ENCODE measurements at places on chromosomes 2 and 18.

- DNase-seq: no peak
Measured at GRCh38 chr18:57697426-57697825, 75.8 kb upstream of the NARS1 start.

DNA sequence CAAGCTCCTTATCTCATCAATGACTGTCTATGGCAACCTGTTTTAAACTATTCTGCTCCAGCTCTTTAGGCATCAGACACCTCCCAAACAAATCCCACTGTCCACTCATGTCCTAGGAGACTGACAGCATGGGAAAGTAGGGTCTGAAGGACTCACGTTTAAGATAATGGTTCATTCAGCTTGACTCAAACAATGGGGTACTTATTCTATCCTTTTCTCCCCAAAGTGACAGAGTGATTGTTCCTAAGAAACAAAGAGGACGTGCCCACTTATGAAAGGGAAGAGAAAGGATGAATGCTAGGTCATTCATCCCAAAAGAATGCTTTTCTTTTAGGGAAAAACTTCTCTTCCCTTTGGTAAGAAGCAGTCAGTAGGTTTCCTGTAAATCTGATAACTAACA lies 41.9 kb downstream of the ALK start:
- no peak for DNase-seq

- no peak for DNase-seq
Measured at GRCh38 chr2:218219934-218220333, 2.9 kb downstream of the ARPC2 start.

DNA sequence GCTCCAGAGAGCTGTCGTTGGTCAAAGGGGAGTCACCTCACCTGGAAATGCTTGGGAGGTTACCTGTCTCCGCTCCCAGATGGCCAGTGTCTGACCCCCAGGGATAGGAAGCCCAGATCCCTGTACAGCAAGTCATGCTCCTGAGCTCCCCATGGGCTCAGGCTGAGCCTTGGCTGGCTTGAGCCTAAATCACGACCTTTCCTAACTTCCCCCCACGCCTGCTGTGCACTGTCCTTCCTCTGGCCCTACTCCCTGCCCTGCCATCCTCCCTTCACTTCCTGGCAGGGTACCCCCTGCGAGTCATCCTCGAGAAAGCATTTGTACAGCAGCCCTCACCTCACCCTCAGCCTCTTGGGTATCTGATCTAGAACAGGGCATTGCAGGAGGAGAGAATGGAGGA lies 9.2 kb upstream of the HDAC4 start:
- DNase-seq: no peak

DNA sequence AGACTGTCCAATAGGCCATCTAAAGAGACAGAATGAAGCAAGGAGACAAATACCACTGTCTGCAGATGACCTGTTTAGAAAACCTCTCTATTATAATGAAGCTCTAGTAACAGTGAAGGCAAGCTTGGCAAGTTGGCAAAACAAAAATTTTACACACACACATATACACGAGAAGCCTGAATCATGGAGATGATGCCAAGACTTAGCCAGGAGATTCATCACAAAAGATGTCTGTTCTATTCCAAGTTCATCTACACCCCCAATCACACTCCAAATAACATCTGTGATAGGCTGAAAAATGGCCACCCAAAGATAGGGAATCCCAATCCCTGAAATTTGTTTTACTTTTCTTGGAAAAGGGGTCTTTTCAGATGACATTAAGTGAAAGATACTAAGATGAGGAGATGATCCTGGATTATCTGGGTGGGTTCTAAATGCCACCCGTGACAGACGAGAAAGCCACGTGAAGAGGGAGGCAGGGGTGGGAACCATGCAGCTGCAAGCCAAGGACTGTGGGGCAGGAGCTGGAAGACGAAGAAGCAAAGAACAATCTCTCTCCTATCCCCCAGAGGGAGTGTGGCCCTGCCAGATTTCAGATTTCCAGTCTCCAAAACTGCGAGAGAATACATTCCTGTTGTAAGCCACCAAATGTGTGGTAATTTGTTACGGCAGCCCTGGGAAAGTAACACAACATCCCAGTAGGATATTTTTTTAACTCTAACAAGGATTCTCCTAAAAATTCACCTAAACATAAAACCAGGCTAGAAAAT lies 20.0 kb downstream of the HDLBP start:
- DNase-seq: no peak

- DNase-seq: no peak
Measured at GRCh38 chr2:24350826-24351626, 9.3 kb downstream of the ITSN2 start.

GRCh38 chr2:10039658-10040410 lies 3.5 kb upstream of the KLF11 start:
- DNase-seq: no peak

GRCh38 chr2:105362862-105363591 lies 25.7 kb downstream of the C2orf49 start:
- no peak for DNase-seq

DNA sequence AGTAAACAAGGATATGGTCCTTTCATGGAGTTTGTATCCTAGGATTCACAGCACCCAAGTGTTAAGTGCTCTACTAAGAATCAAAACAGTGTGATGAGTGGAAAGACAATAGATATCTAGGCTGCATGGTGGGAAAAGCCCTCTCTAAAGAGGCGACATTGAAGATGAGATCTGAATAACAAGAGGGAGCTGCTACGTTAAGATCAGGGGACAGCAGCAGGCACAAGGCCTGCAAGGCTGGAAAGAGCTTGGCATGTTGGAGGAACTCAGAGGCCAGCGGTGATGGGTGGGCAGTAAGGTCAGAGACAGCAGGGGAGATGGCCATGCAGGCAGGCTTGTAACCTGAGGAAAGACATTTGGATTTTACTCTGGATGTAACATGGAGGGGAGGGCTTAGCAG lies 177.5 kb downstream of the GFPT1 start:
- DNase-seq: no peak

GRCh38 chr2:126449677-126450076 lies 206.3 kb upstream of the GYPC start:
- DNase-seq: no peak

DNA sequence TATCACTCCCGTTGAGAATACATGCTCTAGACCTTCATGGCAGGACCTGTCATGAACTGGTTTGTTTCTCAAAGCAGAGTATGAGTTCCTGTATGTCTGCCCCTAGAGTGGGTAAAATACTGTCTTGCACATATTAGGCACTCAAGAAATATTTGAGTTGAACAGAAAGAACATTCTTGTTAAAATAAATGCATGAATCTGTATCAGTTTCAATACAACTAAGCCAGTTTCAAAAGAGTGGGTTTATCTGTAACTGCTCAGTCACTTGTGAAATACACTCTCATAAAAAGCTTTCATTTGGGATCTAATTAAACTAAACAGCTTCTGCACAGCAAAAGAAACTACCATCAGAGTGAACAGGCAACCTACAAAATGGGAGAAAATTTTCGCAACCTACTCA lies 69.2 kb downstream of the RFTN2 start:
- no peak for DNase-seq

DNA sequence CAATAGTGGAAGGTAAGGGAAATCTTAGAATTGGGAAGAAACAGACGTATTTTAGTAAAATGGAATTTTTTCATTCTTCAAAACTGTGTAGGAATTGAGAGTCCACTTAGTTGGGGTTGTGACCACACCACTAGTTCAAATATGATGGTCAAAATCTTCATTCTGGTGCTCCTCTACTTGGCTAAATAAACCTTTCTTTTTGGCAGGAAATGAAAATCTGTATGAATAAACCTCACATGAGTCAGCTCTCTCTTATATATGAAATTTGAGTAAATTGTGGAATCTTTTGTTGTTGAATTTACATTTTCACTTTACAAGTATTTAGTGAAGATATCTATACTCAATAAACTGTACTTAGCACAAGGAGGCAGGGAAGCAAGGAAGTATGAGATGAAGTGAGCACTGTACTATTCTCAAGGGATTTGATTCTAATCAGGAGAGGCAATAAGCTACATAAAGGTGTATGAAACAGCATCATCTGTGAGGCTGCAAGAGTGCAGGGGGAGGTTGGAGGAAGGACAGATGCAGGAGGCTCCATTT lies 20.5 kb downstream of the IL18R1 start:
- no peak for DNase-seq

DNA sequence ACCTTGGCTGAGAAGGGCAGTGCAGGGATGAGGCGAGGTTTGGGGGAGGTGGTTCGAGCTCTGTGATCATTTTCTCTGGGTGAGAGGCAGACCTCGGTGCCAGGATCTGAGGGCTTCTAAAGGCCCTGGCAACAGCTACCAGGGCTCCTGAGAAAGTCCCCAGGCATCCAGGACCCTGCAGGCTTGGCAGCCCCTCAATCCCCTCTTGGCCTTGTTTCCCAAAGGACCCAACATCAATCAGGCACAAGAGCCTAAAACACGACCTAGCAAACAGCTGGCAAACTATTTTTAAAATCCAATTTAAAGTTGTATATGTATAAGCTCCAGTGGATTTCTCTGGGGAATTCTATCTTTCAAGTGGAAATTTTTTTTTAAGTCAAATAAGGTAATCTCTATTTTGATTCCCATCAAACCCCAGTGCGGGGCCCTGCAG lies 15.0 kb upstream of the MAT2A start:
- no peak for DNase-seq

DNA sequence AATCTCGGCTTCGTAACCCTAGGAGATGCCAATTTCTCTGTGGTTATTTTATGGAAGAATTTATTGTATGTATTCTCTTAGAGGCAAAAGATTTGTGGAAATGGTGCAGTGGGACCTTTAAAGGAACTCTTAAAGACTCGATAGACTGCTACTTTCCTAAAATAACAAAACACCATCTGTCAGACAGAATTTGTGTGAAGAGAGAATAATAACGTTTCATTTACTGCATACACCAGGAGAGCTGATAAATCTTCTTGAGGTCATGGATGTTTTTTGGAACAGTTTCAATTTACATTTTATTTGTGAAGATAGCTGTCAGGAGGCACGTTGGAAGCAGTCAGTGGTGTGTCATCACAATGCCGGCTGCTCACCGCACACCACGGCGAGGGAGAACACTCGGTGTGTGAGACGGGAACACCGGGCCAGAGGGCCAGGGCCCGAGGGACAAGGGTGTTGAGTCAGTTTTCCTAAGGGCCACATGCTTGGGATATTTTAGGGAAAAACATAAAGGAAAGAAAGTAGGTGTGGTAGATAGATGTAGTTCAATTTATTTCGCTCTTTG lies 1681.0 kb upstream of the DDX18 start:
- DNase-seq: no peak

GRCh38 chr2:181146171-181146570 lies 165.8 kb downstream of the UBE2E3 start:
- DNase-seq: no peak

- DNase-seq: no peak
Measured at GRCh38 chr2:118974103-118974993, 32.4 kb downstream of the MARCO start.

DNA sequence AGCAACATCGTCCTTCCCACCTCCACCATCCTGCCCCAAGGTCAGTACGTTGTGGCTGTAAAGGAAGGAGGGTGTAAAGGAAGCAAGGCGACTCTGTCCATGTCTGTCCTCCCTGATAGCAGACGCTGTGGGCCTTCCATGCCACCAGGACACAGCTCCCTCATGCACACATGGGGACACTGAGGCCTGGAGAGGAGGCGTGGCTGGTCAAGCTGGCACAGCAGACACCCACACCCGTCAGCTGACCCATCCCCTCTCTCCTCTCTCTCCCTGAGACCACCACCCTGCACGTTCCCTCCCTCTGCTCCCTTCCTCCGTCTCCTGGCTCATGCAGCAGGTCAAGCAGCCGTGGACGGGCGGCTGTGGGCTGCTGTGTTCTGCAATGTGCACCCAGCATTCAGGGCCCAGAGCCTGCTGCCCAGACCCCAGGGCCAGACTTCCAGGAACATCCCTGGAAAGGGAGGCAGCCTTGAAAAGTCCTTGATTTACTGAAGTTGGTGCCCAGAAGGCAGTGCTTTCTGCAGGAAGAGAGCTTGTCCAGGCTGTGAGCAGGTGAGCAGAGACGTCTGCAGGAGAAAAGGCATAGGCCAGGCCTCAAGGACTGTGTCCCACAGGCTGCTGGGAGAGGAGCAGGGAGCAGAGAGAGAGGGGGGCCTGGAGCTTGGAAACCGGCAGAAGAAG lies 133.6 kb downstream of the DDX1 start:
- no peak for DNase-seq

DNA sequence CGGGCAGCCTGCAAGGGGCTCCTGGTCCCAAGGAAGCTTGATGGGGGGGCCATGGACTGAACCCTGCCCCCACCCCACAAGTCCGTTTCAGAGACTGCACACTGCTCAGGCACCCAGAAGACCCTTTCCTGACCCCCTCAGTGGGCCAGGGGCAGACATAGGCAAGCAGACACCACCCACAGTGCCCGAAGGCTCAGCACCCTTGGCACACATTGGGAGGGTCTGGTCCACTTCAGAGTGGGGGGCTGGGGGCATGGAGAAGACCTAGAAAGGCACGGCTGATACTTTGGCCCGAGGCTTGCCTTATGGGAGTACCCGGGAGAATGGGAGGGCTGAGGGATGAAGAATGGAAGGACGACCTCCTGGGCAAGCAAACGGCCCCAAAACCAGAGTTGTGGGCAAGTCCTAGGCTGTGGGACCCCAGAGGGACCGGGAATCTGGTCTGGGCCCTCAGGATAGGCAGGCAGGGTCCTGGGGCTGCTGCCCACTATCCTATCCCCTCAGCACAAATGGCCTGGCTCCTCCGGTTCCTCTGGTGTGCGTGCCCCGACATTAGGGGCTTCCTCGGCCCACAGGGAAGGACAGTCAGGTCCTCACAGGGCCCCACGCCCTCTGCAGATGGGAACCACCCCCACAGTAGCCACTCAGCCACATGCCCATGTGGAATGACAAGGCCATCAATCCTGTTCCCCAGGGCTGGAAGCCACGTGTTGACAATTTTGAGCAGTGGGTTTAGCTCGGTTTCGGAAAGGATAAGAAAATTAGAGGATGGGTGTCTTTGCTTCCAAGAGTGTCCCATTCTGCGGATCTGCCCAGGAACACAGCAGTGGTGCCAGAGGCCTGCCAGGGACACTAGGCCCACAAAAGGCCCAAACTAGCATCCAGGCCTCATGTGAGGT lies 15.0 kb upstream of the GPC1 start:
- DNase-seq: no peak

DNA sequence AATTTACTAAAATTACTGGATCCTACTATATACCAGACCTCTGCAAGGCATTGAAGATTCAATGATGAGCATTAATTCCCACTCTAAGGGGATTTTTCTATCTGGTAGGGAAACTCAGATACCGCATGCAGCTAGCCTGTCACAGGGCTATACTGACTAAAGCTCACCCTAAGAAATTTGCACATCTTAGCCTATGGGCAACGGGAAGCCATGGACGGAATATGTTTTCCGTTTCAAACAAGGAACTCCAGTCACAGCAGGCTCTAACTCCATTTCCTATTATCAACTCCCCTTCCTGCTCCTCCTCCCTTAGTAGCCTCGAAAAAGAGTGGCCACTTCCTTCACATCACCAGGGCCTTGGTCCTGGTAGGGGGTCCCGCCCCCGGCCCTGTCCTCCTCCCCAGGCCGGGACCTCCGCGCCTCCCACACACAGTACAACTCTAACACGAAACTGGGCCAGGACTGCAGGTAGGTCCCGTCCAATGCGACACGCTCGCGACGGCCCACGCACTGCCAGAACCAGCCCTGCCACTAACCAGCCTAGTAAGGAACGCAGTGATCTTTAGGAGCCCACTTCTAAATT lies 659 bp upstream of the COX5B start:
- no peak for DNase-seq
